ENCODE measurements at places on chromosomes 7 and 10.
A peak's percentile ranks its signal among the peaks of the same experiment; 100 is the strongest.

DNA sequence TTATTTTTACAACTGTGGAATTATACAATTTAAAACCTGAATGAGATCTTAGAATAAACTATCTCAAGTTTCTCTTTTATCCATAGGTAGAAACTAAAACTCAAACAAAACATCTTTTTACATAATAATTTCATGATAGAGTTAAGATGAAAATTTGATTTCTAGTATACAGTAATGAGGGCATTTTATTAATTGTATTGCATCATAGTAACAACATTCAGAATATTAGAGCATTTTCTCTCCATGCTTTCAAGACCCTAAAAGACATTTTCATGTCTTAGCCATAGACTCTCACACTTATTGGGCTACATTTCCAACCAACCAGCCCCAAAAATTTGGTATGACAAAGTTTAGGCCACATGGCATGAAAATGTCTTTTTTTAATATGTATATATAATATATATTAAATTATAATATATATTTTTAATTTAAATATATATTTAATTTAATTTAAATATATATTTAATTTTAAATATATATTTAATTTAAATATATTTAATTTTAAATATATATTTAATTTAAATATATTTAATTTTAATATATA lies 195.7 kb upstream of the STEAP1 start:
- no peak for DNase-seq

- no peak for DNase-seq
Measured at GRCh38 chr10:26706206-26706605, 8.7 kb downstream of the PDSS1 start.

- DNase-seq = peak; percentile 43
Measured at GRCh38 chr10:98045785-98046389, 15.5 kb upstream of the CRTAC1 start.

DNA sequence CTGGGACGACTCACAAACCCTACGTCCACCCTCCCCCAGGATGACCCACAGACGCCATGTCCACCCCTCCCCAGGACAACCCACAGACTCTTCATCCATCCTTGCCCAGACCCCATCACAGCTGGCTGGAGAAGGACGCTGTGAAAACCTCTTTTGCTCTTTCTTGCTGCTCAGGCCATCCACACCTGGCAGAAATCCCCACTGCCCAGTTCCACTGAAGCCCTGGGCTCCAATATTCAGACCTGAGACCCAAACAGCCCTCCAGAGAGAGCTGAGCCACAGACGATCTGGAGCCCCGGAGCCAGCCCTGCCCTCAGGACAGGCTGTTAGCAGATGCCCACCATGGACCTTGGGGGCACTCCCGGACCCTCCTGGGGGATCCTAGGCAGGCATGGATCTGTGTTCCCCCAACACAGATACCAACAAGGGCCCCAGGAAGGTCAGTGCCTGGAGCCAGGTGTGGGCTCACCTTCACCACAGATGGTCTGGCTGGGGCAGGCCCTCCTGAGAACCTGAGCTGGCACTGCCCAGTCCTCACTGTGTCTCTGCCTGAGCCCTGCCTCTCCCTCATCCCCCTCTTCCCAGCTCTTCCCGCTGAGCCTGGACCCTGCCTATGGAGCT lies 226.2 kb downstream of the PTPRN2 start:
- DNase-seq = no peak

DNA sequence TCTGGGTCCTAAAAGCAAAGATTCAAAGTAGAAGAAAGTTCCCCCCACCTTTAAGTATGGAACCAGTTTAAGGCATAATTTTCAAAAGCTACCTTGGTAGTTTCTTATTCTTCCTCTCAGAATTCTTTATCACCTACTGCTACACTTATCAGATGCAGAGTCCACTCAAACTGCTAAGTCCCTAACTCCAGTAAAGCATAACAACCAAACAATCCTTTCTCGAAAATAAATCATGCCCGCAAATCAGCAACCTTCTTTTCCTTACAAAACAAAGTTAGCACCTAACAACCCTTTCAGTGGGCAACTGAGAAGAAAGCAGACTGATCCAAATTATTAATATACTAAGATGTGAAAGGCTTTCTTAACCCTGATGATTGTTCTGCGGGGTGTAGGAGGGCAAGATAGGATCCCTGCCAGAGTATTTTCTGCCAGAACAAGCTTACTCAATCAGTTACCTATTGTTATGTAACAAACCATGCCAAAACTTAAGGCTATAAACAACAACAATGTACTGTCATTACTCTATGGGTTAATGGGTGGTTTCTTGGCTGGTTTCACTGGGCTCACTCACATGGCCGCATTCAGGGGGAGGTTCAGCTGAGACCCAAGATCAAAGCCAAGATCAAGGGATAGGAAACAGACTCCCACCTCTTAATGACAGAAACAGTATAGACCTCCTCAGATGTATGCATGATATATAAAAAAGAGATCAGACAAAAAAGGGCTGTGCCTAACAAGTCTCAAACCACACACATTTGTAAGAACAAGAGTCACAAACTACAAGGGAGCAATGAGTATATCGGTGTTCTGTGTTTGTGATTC lies 42.0 kb downstream of the CCDC6 start:
- DNase-seq = no peak

DNA sequence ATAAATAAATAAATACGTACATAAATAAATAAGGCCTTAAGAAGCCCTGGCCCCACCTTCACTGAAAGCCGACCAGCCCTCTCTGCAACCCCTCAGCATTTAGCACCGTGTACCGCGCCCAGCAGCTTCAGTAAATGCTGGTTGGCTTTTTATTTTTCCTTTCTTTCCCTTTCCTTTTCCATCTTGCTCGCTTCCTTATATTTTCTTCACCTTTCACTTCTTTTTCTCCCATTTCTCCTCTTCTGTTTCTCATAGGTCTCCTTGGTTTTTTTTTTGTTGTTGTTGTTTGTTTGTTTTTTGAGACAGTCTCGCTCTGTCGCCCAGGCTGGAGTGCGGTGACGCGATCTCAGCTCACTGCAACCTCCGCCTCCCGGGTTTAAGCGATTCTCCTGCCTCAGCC lies 11.2 kb downstream of the ZAN start:
- no peak for DNase-seq

- no peak for DNase-seq
Measured at GRCh38 chr7:74373536-74373935, 80.2 kb upstream of the GTF2IRD1 start.

GRCh38 chr10:43172645-43173044 lies 34.4 kb downstream of the CSGALNACT2 start:
- DNase-seq = no peak

GRCh38 chr7:51346126-51346525 lies 29.5 kb upstream of the COBL start:
- DNase-seq = no peak

GRCh38 chr10:23048191-23048590 lies 47.2 kb upstream of the MSRB2 start:
- no peak for DNase-seq

GRCh38 chr7:157273208-157274093 lies 63.4 kb upstream of the DNAJB6 start:
- peak; percentile 59 for DNase-seq

DNA sequence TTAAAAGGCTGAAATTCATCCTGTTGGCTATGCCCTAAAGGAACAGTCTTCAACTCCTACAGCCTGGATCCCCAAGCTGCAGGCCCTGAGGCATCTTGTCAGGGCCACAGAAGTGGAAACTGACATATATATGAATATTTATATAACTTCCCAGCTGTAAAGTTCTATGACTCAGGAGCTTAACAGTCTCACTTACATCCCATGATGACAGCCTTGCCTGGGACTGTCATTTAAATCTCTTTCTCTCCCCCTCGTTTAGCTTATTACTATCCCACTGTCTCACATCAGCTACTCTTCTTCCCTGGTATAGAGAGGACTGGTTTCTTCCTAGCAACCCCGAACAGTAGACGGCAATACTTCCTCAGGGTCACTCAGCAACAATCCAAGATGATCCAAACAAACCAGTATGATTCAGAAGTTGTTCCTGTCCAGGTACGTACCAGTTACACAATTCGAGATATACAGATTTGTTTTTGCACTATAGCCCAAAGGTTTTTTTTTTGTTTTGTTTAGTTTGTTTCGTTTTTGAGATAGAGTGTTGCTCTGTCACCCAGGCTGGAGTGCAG lies 22.7 kb downstream of the KIAA1549 start:
- DNase-seq = no peak

GRCh38 chr10:128880159-128880725 lies 586.8 kb upstream of the MGMT start:
- no peak for DNase-seq

DNA sequence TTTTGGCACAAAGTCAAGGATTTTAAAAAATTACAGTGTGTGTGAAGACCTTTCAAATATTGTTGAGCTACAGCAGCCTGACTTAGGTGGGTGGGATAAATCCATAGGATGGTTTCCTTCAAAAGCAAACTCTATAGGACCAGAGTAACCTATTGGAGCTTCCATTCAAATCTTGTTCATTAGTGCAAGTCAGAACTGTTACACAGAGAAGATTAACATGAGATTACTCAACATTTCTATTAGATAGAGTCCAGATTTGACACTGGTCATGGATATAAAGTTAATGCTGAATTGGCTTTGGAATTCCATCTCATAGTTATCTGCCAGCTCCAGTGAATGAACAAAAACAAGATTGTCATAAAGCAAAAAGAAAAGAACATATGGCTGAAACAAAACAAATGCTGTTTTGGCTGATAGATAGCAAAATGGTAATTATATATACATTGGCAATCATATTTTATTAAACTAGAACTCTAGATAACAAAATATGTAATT lies 129.6 kb upstream of the SEMA3A start:
- DNase-seq = no peak
